ENCODE measurements at places on chromosomes 7 and 10.

DNA sequence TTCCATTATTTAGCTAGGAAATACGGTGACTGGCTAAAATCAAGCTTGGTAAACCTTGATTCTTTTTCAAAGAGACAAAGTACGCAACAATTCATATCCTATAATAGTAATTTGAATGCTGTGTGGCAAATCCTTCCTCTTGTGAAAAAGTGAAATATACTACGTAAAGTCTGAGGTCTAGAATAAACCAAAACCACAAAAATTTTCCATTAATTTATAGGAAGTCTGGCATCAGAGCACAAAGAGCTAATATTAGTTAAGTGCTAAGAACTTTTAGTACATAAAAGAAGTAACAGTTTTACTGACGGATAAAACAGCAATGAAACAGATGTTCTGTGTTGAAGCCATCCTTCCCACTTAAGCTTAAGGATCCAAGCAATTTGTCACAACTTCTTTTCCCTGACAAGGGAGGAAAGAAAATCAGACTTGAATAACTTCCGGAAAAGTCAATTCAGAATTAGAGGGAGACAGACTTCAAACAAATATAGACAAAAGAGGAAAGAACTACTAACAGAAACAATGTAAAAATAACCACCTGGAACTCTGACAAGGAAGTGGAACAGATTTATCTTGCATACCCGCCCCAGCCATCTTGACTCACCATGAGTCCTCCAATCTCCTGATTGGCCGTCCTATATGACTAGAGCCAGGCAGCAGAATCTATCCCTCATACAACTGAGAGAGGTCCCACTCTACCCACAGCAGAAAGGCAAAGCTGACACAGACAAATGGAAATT is 34.6 kb downstream of the RHEB start:
- DNase-seq = no peak

DNA sequence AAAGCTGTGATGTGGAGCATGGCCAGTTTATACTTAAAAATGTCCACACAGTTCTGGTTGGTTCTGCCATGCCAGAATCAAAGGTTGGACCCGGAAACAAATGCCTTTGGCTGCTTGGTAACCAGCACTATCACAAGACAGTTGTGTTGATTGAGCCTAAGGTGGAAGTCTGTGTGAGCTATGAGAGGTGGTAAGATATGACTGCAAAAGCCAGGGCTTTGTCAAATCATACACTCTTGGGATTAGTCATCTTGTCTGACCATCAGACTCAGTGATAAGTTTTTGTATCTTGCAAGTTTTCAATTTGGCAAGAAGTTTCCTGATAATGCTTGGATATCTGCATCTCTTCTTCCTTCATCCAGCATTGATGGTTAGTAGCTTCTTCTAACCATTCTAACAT is 35.5 kb downstream of the GPR141 start:
- DNase-seq = no peak

DNA sequence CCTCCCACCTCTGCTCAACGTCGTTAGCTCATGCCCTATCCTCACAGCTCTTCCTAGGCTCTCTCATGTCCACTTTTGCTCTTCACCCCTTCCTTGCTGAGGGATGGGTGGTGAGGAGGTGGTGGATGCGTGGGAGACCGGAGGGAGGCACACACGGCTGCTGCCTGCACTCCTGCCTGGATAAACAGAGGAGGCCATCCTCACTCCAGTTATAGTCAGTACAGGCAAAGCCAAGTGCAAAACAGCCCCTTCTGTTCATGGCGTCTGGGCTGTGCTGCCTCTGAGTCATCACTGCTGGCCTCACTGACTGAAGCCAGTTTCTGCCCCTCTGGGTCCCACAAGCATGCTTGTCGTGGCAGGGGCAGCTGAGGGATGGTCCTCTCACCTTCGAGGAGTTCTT is 31.9 kb upstream of the LRRC4 start:
- DNase-seq = no peak

- DNase-seq = peak; percentile 49
Measured at GRCh38 chr10:102635377-102635776, 8.9 kb upstream of the TRIM8 start.

DNA sequence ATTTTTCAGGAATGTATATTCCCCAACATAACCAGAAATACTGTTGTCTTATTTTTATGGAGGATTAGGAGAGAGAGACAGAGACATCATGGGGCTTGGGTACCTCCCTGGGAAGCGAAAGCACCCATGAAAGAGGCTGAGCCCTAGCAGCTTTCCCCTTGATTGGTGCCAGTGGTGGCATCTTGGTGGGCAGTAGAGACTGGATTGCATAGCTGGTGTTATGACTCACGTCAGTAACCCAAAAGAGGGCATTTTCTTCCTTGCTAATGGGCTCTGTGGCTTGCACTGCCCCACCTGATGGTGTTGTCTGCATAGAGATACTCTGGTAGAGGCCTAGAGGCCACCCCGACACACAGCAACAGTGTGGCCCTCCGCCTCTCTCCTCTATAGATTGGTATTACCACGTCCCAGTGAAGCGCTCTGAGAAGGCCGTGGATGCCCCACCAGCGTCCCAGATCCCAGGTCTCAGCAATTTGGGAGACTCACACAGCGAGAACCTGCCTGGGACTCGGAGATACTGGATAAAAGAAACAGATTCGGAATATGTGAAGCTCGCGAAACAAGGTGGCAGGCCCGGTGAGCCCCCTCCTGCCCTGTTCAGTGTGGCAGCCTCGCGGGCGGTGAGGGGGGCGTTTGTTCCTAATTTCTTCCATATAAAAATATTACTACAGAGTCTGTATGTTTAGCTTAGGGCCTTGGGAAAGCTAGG is 5.8 kb downstream of the C7orf57 start:
- no peak for DNase-seq

GRCh38 chr7:131194070-131194865 is 133.4 kb upstream of the MKLN1 start:
- DNase-seq = no peak

DNA sequence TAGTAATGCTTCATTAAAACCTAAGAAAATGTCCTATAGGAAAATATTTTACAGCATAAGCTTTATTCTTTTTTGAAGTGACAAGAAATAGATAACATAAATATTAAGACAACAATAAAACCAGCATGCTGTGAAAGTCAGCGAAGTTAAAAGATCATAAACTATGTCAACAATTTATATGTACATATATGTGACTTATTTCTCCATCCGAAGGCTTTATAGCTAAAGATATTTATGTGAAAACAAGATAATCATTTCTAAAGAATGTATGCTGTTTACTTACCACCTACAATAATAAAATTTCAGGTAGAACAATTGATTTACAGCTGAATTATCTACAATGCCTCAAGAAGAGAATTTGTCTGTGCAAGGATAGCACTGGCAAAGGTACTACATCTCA is 283.4 kb downstream of the CRPPA start:
- no peak for DNase-seq

- DNase-seq = no peak
Measured at GRCh38 chr10:110340122-110340521, 35.4 kb upstream of the SMNDC1 start.

DNA sequence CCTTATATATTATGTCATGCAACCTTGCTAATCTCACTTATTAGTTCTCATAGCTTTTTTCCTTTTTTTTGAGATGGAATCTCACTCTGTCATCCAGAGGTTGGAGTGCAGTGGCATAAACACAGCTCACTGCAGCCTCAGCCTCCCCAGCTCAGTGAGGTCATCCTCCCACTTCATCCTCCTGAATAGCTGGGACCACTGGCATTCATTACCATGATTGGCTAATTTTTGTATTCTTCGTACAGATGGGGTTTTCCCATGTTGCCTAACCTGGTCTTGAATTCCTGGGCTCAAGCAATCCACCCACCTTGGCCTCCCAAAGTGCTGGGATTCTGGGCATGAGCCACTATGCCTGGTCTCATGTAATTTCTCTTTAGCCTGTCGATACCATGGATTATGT is 89.1 kb upstream of the TRIM24 start:
- no peak for DNase-seq

GRCh38 chr10:27914888-27915287 is 84.0 kb downstream of the ODAD2 start:
- DNase-seq = no peak

- no peak for DNase-seq
Measured at GRCh38 chr7:144691240-144691639, 144.6 kb downstream of the TPK1 start.

DNA sequence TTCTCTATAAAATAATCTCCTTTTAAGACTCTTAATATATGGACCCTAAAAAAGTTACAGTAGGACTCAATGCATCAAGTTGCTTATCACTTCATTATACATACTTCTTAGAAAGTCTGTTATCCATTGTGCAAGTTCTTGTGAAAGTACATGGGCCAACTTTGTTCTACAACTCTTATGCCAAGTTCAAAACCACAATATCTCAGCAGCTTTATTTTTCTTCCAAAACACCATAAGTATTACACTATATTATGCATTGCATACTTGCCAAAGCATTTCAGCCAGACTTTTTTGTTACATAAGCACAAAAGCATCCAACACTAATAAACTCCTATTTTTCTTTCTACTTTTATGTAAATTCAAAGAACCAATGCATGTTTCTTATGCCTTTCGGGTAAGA is 94.4 kb downstream of the AHR start:
- DNase-seq = no peak

DNA sequence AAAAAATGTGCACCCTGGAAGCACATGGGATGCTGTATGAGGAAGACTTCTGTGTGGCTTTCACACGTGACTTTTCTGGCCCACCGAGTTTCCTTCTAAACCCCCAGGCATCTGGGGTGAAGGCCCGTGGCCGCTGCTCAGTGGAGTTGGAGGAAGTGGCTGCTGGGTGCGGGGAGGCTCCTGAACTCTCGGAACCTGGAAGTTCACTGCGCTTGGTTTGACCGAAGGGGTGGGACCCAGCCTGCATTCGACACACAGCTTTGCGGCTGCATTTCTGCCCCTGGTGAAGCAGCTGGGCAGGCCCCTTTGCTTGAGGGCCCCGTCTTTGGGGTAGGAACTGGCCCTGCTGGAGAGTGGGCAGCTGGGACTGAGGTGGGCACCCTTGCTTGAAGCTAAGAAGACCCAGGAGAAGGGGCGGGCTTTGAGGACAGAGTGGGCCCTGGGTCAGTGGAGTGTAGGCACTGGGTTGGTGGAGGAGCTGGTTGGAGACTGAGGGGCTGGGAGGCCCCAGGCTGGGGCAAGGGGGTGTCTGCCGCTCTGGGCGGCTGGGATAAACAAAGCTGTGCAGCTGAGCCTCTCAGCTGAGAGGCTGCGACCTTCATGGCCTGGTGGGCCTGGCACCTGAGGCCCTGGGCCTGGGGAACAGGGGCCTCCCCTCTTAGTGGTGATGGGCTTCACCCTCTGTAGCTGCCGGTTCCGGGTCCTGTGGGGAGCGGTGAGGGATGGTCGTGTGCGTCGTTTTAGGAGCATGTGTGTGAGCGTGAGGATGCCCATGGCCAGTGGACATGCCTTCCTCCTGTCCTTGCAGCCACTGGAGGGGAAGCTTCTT is 78.0 kb downstream of the INPP5A start:
- no peak for DNase-seq

DNA sequence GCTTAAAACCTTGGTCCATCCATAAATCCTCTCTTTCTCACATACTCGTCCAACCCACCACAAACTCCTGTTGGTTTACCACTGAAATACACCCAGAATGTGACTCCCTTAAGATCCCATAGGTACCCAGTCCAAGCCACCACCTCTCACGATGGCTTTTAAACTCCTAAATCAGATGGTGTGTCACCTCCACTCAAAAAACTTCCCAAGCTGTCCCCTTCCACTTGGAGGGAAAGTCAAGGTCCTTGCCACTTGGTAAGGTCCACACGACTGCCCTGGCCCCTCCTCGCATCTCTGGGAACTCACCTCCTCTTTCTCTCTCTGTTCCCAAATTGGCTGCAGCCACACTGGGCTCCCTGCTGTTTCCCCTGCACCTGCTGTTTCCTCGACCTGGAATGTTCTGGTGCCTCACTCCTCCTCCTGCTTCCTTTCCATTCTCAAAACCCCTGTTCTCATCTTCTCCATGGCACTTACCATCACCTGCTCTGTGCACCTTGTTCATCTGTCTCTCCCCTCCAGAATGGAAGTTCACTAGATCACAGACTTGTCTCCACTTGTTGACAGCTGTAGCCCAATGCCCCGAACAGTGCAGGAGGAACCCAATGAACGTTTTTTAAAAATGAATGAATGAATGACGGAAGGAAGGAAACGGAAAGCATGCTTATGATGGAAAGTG is 23.0 kb downstream of the ZFAND2A start:
- DNase-seq = no peak

DNA sequence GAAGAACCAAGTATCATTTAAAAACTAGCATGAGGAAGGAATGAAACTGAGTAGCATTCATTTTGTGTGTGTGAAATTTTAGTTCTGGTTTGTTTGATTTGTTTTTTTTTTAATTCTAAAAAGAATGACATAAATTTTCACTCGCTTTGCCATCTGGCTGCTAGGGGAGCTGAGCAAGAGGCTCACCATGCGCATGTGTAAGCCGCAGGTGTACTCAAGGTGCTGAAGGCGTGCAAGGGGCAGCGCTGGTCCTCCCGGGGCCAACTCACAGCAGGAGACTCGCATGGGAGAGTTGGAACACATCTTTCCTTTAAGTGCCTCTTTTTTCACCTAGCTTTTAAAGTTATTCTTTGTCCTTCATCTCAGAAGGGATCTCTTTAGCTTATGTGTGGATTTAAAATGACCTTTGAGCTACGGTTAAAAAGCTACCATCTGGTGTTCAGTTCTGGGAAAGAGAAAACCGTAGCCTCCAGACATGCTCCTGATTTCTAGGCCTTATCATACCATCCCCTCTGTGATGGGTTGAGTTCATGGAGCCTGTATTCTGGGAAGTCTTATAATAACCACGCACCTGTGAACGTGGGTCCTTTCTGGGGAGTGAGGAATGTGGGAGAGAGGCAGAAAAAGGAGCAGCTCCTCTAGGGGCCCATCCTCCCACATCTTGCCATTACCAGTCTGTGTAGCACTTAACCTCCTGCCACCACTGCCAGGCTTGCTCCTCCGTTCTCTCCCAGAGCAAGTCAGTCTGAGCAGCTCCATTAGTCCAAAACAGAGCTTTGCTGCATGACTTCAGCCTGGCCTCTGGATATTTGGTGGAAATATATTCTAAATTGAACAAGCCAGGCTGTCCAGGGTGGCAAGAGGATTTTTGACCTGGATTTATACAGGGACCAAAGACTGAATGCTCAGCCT is 61.9 kb downstream of the KLHDC10 start:
- no peak for DNase-seq

DNA sequence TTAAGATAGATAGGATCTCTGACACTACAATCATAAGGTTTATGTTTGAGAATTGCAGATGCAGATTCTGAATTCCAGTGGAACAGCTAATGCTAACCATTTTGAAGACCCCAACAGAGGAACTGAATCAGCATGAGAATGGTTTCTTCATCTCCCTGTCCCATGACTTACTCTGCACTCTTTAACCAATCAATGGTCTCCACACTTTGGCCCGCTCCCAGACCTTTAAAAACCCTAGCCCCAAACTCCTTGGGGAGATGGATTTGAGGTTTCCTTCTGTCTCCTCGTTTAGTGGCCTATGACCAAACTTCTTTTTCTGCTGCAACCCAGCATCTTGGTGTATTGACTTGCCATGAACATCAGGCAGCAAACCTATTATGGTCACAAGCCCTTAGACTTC is 804.9 kb downstream of the LRMDA start:
- DNase-seq = no peak

GRCh38 chr7:158723266-158723665 is 18.7 kb upstream of the NCAPG2 start:
- DNase-seq = no peak
